ENCODE measurements at places on chromosomes 12 and 14.

- H3K27ac ChIP-seq: no peak overlapping the region
- peaks cover 3% of the 10 kb centered on the region for H3K4me1 ChIP-seq
- peaks cover 4% of the 10 kb centered on the region for H3K36me3 ChIP-seq
- no peak overlapping the region for H3K4me3 ChIP-seq
Observed at GRCh38 chr12:46354802-46355199, 17.8 kb downstream of the SLC38A2 start.

- H3K4me1 ChIP-seq: no peaks in the 10 kb centered on the region
- H3K27ac ChIP-seq: no peak overlapping the region
- no peaks in the 10 kb centered on the region for H3K27me3 ChIP-seq
- DNase-seq: no peak
- H3K4me3 ChIP-seq: no peak overlapping the region
Observed at GRCh38 chr12:10249690-10250455, 37.2 kb downstream of the GABARAPL1 start.

GRCh38 chr12:92745856-92746550 is 43.2 kb downstream of the PLEKHG7 start:
- H3K27ac ChIP-seq: no peak overlapping the region
- H3K4me3 ChIP-seq: no peak overlapping the region
- no peak for DNase-seq
- H3K27me3 ChIP-seq: no peaks in the 10 kb centered on the region

- DNase-seq: no peak
- H3K27me3 ChIP-seq: no peaks in the 10 kb centered on the region
- peaks cover 5% of the 10 kb centered on the region for H3K36me3 ChIP-seq
- no peak overlapping the region for H3K4me3 ChIP-seq
- no peak overlapping the region for H3K27ac ChIP-seq
Observed at GRCh38 chr12:69389831-69390230, 30.3 kb downstream of the YEATS4 start.

GRCh38 chr12:55845785-55846496 is 3.2 kb upstream of the MMP19 start:
- H3K27ac ChIP-seq: no peak overlapping the region
- DNase-seq: no peak
- H3K4me1 ChIP-seq: no peaks in the 10 kb centered on the region

DNA sequence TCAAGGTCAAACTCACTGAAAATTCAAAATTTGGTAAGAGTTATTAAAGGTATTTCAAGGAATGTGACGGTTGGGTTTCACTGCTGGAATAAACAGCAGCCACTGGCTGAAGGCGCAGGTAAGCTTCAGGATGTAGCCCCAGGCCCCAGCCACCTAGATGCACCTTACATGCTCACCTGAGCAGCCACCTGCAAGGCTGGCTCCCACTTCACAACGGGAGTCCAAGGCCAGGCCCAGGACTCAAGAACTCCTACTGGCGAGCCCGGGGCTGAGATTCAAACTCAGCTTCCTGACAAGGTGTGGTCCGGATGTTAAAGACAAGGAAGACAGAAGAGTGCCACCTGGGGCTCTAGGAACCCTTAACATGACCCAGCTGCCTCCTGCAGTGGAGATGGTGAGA is 78.4 kb downstream of the ITPK1 start:
- H3K4me1 ChIP-seq: peaks cover 55% of the 10 kb centered on the region
- no peak for DNase-seq
- no peaks in the 10 kb centered on the region for H3K36me3 ChIP-seq
- no peak overlapping the region for H3K4me3 ChIP-seq
- no peaks in the 10 kb centered on the region for H3K27me3 ChIP-seq

DNA sequence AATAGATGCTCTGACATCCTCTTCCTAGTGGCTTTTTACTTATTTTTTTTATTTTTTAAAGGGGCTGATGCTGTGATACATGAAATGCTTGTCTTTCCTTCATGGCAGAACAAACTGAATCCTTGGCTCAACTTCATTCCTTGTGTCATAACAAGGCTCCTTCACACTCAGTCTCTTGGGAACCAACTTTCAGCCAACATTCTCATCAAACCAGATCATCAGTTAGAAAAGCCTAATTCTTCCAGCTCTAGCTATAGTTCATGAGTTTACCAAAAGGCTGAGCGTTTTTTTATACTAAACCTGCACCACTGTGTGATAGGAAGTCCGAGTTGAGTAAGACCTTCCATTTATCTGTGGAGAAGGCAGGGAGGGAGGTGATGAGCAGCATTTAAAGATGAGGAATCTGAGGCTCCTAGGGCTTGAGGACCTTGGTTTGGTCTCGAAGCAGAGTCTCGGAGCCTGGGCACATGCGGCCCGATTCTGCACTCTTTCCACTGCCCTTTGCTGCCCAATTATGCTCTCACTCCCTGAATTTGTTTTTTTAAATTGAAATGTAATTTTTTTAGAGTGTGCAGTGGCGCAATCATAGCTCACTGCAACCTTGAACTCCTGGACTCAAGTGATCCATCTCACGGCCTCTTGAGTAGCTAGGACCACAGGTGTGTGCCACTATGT is 8.2 kb downstream of the GPRC5D start:
- H3K4me1 ChIP-seq: no peaks in the 10 kb centered on the region
- no peaks in the 10 kb centered on the region for H3K27me3 ChIP-seq
- no peak overlapping the region for H3K27ac ChIP-seq
- H3K4me3 ChIP-seq: no peak overlapping the region

- H3K4me3 ChIP-seq: no peak overlapping the region
- H3K4me1 ChIP-seq: no peaks in the 10 kb centered on the region
- no peak for DNase-seq
Observed at GRCh38 chr14:99699861-99700260, 15.8 kb downstream of the CYP46A1 start.

GRCh38 chr14:60632777-60633176 is 16.5 kb downstream of the SIX1 start:
- no peaks in the 10 kb centered on the region for H3K27me3 ChIP-seq
- DNase-seq: peak; percentile 11
- no peaks in the 10 kb centered on the region for H3K4me1 ChIP-seq
- H3K36me3 ChIP-seq: no peaks in the 10 kb centered on the region

DNA sequence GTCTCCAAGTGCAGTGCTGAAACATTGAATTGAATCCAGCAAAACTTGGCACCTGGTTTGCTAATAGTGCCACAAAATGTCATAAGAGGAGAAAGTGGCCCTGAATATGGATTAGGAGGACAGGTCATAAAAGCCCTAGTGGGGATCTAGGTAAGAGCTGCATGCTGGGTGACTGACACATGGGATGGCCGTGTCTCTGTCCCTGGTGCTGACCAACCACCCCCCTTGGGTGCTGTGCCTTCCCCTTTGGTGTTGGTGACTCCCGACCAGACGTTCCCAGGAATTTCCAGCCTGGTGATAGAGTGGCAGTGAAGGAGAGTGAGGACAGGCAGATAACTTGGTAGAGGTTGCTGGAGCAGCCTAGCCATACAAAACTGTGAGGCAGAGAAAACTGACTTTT is 142.8 kb downstream of the VRK1 start:
- no peak overlapping the region for H3K27ac ChIP-seq
- H3K4me3 ChIP-seq: no peak overlapping the region
- H3K4me1 ChIP-seq: no peaks in the 10 kb centered on the region
- no peaks in the 10 kb centered on the region for H3K36me3 ChIP-seq
- no peaks in the 10 kb centered on the region for H3K27me3 ChIP-seq

DNA sequence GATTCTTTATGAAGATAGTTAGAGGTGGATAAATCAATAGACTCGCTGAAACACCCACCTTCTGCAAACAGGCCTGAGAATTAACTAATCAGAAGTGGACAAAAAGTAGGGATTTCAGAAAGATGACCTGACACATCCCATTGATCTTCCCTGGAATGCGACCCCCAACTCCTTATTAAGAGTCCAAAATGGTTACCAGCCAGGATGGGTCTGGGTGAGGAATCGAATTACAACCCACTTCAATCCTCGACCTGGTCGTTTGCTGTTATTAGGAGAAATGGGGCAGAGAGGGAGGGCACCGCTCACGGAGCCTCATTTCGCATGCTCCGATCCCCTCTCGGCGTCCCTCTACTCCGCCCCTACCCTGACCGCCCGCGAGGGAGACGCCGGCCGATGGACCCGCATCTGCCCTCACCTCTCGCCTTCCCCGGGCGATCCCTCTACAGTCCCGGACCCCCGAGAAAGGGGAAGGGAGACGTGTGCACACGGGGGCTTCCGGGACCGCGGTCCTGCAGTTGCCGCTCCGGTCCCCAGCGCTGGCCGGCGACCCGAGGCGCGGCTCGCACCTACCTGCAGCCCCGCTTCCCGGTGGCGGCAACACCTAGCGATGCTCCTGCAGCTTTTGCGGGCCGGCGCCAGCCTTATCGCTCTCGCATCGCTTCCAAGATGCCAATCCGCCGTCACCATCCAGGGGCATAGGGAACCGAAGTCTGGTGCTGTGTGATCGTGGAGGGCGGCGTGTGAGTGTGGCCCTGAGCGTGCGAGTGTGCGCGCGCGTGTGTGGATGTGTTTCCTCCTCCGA is 69.3 kb upstream of the USP15 start:
- H3K27ac ChIP-seq: no peak overlapping the region
- H3K27me3 ChIP-seq: peaks cover 25% of the 10 kb centered on the region
- no peaks in the 10 kb centered on the region for H3K36me3 ChIP-seq
- H3K4me3 ChIP-seq: no peak overlapping the region

DNA sequence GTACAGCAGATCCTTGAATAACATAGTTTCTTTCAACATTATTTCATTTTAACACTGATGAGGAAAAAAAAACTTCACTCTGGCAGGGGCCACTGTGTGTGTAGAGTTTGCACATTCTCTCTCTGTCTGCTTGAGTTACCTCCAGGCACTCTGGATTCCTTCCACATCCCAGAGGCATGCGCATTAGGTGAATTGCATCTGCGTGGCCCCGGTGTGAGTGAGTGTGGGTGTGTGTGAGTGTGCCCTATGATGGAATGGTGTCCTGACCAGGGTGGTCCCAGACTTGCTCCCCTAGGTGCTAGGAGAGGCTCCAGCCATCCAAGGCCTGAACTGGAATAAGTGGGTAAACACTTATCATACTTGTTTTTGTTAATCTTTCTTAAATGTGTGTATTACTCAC is 90.6 kb upstream of the LRIG3 start:
- no peak for DNase-seq
- no peak overlapping the region for H3K27ac ChIP-seq
- H3K4me3 ChIP-seq: no peak overlapping the region
- H3K36me3 ChIP-seq: no peaks in the 10 kb centered on the region
- no peaks in the 10 kb centered on the region for H3K4me1 ChIP-seq

- no peak overlapping the region for H3K27ac ChIP-seq
- no peaks in the 10 kb centered on the region for H3K27me3 ChIP-seq
- no peaks in the 10 kb centered on the region for H3K36me3 ChIP-seq
Observed at GRCh38 chr12:68509242-68509641, 101.5 kb upstream of the RAP1B start.

DNA sequence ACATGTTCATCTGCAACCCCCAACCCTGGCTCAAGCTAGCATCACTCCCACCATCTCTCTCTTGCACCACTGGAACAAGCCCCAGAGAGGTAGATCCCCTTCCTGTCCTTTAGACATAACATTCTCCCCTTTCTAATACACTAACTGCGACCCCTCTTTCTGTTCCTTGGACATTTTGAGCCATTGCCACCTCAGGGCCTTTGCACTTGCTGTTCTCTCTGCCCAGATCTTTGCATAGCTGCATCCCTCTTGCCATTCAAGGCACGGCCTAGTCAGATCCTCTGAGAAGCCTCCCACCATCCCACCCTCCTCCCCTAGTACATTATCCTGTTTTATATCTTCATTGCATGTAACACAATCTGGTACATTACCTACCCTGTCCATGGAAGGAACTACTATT is 16.5 kb downstream of the FOXN3 start:
- H3K36me3 ChIP-seq: no peaks in the 10 kb centered on the region
- no peak for DNase-seq
- H3K4me1 ChIP-seq: no peaks in the 10 kb centered on the region
- no peak overlapping the region for H3K4me3 ChIP-seq

DNA sequence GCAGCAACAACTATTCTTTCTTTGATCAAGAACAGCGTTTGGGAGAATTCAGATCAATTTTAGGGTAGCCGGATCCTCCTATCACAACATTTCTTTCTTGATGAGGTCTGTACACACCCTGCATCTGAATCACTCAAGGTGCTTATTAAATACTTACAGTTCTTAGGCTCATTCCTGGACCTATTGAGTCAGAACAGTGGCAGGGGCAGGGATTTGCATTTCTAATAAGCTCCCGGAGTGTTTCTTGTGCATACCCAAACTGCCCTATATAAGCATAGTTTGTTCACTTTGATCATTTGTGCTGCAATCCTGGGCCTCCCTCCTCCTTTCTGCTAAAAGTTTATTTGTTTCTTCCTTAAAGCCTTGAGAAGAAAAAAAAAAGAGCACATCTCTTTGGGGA is 80.5 kb upstream of the RPH3A start:
- DNase-seq: no peak
- no peak overlapping the region for H3K4me3 ChIP-seq
- H3K27me3 ChIP-seq: no peaks in the 10 kb centered on the region

DNA sequence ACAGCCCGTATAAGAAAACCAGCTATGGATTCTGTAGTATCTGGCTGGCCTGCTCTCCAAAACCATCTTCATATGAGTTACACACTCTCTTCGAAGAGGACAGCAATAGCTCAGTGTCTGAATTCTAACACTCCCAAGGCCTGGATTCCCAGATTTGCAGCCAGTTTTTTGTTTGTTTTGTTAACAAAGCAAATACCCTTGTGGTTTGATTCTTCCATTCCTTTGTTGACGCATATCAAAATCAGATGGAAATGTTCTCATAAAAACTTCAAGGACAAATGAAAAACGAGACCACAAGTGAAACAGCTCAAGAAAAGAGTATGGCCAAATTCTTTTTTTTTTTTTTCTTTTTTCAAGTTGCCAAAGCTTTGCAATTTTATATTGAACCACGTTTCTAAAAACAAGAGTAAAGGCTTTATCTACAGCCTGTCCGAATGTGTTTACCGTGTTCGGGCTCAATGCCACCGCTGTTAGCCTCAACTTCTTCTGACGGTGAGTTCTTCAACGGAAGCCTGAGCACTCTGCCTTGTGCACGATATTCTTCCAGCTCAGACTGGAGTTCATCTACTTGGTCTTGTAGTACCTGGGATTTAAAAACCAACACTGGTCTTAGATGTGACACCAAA is 67.5 kb downstream of the NIN start:
- H3K36me3 ChIP-seq: peaks cover 14% of the 10 kb centered on the region
- peak overlapping the region; percentile 56 for H3K27ac ChIP-seq
- no peak for DNase-seq
- no peaks in the 10 kb centered on the region for H3K27me3 ChIP-seq
- peaks cover 10% of the 10 kb centered on the region for H3K4me1 ChIP-seq

DNA sequence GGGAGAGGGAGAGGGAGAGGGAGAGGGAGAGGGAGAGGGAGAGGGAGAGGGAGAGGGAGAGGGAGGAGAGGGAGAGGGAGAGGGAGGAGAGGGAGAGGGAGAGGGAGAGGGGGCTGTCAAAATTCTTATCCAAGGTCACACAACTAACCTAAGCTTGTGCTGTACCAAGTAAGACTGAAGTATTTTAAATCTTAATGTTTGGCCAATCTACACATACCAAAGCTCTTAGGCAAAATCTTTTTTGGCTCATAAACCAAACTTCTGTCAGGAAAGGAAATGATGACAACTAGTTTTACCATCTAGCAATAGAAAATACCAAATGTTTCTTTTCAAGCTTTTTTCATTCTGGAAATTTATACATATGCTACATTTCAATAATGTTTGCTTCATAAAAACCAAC is 33.8 kb downstream of the CCDC38 start:
- H3K4me3 ChIP-seq: no peak overlapping the region
- H3K4me1 ChIP-seq: no peaks in the 10 kb centered on the region
- no peak for DNase-seq
- H3K27me3 ChIP-seq: no peaks in the 10 kb centered on the region
- H3K27ac ChIP-seq: no peak overlapping the region

GRCh38 chr14:45970621-45971020 is 681.0 kb downstream of the RPL10L start:
- DNase-seq: no peak
- H3K36me3 ChIP-seq: no peaks in the 10 kb centered on the region
- H3K4me1 ChIP-seq: no peaks in the 10 kb centered on the region
- H3K27me3 ChIP-seq: no peaks in the 10 kb centered on the region
- H3K27ac ChIP-seq: no peak overlapping the region

Data from kidney (tissue), 22 donors.